H1 (cell line): ENCODE measurements at places on chromosomes 7 and 10.

DNA sequence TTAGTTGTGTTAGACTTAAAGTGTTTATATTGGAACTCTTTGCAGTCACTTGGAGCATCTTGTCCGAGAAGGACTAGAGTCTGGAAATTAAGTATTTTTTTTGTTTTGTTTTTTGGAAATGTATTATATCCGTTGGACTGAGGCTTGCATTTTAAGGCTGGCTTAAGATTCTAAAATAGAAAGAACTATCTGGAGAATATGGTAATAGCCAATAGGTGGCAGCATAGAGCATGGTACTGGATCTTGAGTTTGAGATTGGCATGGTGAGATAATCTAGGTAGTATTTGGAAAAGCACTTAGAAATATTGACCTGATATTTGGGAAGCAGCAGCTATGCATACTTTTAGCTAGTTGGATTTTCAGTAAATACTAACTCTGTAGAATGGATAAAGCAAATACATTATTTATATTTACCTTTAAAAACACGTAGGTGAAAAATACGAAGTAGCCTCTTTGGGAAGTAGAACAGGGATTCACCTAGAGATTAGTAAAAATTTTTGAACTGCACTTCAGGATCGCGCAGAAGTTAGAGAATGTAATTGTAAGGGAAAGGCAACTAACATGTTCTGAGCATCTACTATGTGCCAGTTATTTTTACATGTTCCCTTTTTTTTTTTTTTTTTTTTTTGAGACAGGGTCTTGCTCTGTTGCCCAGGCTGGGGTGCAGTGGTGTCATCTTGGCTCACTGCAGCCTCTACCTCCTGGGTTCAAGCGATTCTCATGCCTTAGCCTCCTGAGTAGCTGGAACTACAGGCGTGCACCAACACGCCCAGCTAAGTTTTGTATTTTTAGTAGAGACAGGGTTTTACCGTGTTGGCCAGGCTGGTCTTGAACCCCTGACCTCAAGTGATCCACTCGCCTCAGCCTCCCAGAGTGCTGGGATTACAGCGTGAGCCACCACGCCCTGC, 78.6 kb downstream of the LCOR start:
- no peak for DNase-seq

GRCh38 chr10:129048513-129048912, 418.5 kb upstream of the MGMT start:
- DNase-seq: no peak

GRCh38 chr10:57654856-57655255, 612.8 kb downstream of the IPMK start:
- DNase-seq: no peak

- DNase-seq: no peak
Observed at GRCh38 chr7:156759143-156759542, 118.6 kb downstream of the RNF32 start.

- no peak for DNase-seq
Observed at GRCh38 chr7:1950452-1951158, 280.5 kb downstream of the ELFN1 start.
